ENCODE measurements at places on chromosomes 2 and 18. TPM values are rescaled to one million over a fixed set of nuclear protein-coding genes. Genes with fewer than 3 reads are reported as not detected.

The ZBTB7C gene
- 2.6 TPM for total RNA-seq

The PKDCC gene
- 0.78 TPM for total RNA-seq

The MEP1B gene
- not detected for total RNA-seq

The LRATD1 gene
- total RNA-seq = 44.7 TPM

The CLHC1 gene
- 0.74 TPM for total RNA-seq

The LOXHD1 gene
- total RNA-seq = not detected

The RAB6D gene
- total RNA-seq = not detected
